ENCODE measurements at places on chromosomes 7 and 10.

DNA sequence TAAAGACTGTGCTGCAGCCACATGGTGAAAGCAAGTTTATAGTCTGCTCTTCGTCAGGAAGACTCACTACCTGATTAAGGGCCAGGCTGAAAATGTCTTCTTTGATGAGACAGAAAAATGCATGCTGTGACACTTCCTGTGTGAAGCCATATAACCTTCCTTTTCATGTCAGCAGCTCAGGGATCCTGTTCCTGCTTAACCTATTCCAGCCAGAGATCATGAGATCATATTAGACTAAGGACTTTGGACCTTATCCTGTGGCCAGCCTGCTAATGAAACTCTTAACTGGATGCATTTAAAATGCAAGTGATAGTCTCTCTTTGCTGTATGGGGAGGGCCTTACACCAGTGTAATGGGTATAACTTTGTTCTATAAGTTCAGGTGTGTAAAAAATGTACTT lies 165.2 kb downstream of the PTEN start:
- ATAC-seq = no peak

DNA sequence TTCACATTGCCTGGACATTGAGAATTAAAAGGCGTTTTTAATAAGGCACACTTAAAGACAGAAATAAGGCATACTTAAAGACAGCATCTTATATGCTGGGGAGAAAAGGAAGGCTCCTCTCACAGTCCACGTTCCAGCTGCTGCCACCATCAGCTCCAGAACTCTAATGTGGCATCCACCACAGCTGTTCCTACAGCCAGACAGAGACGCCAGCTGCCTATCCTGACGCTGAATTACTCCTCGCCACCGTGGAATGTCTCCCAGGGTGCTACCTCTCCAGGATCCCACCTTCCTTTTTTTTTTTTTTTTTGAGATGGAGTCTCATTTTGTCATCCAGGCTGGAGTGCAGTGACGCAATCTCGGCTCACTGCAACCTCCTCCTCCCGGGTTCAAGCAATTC lies 30.8 kb downstream of the SLC37A3 start:
- no peak for ATAC-seq

DNA sequence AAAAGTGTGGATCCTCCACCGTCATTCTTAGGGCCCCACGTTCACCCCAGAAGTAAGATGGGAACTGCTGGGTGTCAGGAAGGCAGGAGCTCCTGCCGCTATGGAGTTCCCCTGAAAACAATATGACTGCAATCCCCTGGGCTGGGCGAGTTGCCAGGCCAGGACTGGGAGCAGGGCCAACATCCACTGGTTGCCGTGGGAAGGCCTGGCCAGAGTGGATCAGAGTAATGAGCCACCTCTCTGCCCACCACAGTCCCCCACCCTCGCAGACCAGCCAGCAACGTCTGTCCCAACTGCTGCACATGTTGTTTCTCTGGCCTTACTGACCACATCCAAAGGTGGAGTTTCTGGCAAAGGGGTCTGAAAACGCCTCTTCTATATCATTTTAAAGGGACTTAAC lies 86.6 kb downstream of the STRA8 start:
- ATAC-seq = no peak

DNA sequence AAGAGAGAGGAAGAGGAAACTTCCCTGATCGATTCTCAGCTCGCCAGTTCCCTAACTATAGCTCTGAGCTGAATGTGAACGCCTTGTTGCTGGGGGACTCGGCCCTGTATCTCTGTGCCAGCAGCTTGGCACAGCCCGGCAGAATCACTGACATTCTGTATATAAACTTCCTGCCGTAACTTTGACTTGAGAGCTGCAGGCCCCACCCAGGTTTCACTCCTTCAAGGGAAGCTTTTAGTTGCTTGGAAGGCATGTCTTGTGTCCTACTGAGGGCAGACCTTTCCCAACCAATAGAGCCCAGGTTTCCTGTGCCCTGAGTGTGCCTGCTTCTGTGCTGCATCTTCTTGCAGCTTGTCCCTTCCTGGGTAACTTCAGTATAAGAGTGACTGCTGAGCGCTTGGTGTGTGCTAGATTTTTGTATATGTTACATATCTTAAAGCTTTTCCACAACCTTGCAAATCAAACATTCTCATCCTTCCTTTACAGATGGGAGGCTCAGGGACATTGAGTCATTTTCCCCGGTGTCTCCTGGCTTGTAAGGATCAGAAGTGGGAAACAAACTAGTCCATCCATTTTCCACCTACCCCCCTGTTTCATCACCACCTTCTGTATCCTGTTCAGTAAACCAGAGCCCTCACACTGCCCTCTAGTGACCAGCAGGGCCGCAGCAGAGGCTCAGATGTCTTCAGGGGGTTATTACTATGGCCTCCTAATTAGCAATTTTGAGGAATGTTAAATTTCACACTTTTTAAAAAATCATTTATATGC lies 225.2 kb upstream of the PRSS58 start:
- ATAC-seq = peak; percentile 65

- ATAC-seq = no peak
Measured at GRCh38 chr10:125333769-125334168, 173.4 kb upstream of the CTBP2 start.

DNA sequence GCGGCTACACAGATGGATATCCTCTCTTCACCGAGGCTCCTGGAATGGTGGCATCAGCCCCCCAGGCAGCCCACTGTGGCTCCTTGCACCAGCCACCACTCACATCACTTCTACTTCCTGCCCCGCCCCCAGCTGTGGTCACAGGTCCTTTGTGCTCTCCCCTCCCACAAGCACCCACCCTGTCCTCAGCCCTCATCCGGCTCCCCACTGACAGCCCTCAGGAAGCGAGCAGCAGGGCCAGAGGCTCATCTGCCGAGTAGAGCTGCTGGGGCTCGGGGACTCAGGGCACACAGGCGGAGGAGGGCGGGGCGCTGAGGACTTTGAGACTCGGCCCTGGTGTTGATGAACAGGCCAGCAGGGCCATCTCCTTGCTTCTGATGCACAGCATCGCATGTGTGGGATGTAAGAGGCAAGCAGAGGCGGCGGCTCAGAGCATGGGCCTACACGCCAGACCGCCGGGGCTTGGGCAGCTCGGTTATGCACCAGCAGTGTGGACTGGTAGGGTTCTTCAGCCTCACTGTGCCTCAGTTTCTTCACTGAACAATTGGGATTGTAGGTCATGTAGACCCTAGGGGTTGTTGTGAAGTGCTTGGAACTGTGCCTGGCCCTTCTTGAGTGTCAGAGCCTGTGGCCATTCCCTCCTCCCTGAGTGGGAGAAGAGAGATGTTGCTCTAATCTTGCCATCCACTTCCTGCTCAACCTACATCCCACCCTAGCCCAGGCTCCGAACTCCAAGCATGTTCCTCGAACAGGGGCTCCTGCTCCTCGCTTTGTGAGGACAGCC lies at the start of gene PRF1:
TSS of gene PRF1 (minus strand) at position 77 of the 784 bp plus-strand sequence. CDS start 1,839 bp downstream, outside the sequence.
- ATAC-seq = no peak

DNA sequence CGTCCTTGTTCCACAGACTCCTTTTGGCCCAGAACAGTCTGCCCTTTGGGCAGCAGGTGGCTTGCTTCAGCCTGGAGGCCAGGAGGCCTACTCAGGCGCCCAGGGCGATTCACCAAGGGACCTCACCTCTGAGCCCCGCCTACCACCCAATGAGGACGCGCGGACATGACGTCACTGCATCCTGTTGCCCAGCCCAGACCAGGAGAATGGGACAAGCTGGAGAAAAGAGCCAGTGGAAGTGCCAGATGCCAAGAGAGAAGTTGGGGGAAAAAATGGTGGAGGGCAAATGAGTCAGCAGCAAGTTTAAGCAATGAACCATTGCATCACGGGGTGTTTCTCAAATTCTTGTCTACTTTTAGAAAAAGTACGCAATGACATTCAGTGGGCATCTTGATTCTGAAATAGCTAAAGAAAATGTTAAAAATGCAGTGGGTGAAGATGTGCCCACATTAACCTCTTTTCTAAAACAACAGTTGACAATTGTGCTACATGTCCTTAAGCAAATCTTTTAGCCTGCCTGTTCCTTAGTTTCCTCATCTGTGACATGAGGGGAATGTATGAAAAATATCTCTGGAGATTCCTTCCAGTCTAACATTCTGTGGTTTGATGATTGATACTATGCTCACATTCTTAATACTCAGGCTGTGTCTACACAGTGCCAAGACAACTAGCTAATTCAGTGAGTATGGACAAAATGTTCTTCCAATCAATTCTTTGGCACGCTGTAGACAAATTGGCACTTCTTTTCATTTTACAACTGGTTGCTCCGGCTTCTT lies 23.9 kb upstream of the LEP start:
- ATAC-seq = no peak

- peak; percentile 72 for ATAC-seq
Measured at GRCh38 chr7:151232917-151233701, 826 bp downstream of the CHPF2 start.

Data from stimulated activated memory B cell treated with anti-CD40 and anti-IgM and Interleukin-4, amounts not matched to agents 10 μg/mL and 1 μg/mL and 100 μg/mL, for 72 hours (primary cell).